ENCODE measurements at places on chromosomes 7 and 10.

DNA sequence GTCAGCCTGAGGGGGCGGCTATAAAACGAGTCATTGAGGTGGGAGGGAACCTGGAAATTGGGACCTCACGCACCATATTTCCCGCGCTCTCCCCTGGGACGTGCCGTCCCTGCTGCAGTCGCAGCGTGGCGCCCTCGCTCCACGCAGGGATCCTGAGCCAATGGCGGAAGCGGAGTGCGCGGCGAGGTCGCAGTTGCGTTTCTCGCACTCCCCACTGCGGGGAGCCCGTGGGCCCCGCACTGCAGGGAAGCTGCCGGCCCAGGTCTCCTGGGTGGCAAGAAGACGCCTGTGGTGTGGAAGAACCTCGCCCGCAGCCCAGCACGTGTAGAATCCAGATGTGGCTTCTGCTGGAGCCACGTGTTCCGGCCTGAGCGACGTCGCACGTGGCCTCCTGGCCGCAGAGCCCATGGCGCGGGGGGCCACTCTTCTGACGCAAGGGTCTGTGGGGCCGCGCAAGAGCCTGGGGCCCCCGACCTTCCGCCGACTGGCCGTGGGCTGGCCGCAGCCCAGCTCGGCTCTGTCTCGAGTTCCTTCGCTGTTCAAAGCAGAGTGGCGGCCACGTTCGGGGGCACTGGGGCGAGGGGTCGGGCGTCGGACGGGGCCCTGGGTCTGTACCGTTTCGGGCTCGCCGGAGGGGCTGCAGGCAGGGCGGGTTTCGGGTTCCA lies 26.4 kb downstream of the HIF1AN start:
- no peak for DNase-seq

- DNase-seq = no peak
These were observed 82.6 kb downstream of the CPEB3 start for GRCh38 chr10:92208157-92208720.

DNA sequence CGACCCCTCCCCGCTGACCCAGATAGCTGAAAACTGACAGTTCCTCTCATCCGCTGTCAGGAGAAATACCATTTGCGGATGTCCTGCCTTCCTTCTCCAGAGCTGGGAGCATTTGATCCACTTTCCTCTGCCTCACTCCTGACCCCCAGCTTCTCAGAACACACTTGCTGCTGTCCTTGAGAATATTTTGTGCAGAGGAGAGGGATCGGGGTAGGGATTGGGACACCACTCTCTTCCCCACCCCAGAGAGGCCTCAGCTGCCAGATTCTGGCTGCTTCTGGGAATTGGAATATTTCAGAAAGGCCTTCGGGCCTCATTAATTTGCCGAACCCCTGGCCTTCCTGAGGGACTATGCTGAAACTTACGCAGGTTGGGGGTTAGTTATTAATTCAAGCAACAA lies 97.0 kb downstream of the C10orf105 start:
- DNase-seq = no peak

GRCh38 chr10:12130237-12130872 lies 878 bp downstream of the SEC61A2 start:
- no peak for DNase-seq

DNA sequence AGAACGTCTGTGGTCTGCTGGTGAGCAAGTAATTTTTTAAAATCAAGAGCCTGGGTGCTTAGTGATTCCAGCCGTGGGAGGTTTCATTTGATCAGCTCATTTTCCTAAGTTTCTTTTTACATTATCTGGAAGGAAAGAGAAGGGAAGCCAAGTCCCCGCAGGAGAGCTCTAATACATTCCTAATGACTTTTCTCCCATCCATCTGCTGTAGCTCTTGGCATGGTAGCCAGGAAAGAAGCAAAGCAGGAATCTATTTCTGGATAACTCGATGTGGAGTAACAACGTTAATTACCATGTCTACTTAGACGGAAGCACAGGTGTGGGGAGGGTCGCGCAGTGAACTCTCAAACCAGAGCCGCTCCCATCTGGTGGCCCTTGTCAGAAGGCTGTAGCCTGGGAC lies 121.9 kb downstream of the PAXIP1 start:
- no peak for DNase-seq

GRCh38 chr10:86899670-86900276 lies 57.6 kb downstream of the MMRN2 start:
- DNase-seq = peak; percentile 29

DNA sequence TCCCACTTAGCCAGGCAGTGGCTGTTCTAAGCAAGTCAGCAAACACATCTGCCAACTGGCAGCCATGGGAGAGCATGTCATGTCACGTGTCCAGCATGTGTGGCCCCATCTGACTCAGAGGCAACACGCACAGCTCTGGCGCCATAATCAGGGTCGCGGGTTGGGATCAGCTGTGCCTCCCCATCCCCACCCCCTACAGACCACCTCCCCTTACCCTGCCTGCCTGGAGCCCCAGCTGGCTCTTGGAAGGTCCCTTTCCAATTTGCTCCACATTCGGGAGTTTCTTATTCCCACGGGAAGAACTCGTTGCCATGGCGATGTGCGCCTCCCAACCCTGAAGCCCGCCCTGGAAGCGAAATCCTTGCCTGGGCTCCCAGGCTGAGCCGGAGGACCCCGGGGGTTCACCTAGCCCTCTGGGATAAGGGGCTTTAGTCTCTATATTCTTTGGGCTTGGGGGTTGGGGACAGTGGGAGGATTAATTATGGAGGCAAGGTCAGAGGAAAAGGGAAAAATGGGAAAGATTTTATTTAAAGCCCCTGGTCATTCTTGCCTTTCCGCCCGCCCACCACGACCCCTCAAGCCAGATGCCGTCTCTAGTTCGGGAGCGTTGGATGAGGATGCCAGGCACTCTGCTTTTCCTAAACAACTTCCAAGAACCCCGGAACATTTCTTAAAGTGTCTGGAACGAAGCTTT lies 283.7 kb downstream of the ZEB1 start:
- peak; percentile 16 for DNase-seq

DNA sequence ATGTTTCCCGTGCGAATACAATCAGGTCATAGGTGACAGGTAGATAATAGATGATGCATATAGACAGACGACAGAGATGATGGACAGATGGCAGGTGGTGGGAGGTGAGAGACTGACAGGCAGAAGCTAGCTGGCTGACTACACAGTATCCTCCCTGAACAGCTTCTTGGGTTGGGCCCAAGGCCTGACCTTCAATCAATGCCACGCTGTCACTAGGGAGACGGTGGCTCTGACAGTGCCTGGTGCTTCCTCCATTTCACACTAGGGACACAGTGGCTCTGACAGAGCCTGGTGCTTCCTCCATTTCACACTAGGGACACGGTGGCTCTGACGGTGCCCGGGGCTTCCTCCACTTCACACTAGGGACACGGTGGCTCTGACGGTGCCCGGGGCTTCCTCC lies 200.1 kb downstream of the DIP2C start:
- no peak for DNase-seq

DNA sequence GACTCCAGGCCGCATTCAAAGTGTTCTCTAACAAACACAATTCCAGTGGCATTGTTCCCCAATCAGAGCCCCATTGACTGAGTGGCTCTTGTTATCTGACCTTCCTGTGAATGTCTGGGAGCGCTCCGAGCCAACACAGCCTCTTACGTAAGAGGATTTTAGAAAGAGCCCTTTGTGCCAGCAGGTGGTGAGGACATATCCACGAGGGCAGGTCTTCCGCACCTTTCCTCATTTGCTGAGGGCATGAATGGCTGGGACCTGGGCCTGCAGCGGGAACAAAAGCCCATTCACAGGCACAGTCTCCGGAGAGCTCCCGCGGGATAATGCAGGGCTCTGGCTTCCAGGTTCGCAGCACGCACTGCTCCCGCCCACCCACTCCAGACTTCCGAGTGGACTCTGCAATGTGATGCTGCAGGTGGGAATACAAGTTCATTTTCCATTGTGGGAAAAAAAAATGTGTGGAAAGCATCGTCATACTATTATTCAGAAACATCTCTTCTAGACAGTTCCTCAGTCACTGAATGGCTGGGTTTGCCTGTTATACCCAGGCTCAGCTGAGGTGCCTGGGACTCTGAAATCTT lies 295.0 kb upstream of the IGFBP3 start:
- DNase-seq = no peak

DNA sequence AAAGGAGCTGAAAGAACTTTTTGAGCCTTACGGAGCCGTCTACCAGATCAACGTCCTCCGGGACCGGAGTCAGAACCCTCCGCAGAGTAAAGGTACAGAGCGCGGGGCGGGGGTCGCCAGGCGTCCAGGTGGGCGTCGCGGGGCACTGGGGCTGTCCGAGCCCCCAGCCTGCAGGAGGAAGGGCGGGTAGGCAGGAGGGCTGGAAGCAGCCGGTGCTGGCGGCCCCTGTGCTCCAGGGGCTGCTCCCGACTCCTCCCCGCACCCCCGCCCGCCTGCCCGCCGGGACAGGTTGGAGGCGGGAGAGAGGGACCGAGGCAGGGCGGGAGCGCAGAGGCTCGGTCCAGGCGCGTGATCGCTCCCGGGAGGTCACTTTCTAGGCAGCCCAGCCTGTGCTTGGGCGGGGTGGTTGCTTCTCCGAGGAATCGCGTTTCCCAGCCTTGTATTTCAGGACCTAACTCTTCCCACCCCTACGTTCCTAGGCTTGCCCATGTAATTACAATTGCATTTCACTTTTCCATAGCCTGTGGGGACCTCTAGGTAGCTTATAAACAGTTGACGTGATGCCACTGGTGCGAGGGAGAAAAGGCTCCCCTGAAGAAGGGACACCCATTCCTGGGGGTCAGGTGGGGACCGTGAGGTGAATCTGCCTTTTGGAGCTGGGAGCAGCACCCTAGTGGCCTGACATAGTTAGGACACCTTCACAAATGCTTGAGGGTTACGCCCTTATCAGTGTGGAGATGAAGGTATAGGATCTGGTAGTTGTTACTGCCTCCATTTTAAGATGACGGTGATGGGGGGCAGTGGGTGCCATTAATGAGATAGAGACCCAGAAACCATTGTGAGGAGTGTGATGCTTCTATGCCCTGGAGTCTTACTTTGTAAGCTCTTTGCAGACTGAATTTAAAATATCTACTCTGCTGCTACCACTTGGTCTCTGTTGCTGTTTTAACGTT lies 148.2 kb downstream of the CELF2 start:
- no peak for DNase-seq

DNA sequence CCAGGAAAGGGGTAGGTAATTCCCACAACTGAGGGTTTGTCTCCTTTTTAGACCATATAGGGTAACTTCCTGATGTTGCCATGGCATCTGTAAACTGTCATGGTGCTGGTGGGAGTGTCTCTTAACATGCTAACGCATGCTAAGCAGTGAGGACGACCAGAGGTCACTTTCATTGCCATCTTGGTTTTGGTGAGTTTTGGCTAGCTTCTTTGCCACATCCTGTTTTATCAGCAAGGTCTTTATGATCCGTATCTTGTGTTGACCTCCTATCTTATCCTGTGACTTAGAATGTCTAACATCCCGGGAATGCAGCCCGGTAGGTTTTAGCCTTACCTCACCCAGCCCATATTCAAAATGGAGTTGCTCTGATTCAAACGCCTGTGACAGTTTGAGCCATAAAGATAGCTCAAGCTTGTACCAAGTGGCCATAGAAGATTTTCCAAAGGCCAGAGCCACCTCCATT lies 176.0 kb upstream of the NAMPT start:
- no peak for DNase-seq

DNA sequence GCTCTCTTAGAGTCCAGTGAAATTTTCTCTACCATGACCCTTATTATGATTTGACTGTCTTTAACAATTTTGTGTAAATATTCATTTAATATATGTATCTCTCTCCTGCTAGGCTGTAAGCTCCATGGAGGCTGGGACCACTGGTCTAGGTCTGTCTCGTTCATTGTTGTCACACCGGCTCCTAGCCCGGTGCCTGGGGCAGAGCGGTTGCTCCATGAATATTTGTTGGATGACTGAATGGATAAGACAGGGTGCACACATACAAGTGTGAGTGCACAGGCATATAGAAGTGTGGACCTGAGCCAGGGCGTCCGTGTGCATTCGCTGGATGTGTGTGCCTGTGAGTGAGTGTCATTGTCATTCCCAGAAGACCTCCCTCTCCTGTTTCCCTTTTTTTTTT lies 20.9 kb upstream of the LBX1 start:
- DNase-seq = no peak

DNA sequence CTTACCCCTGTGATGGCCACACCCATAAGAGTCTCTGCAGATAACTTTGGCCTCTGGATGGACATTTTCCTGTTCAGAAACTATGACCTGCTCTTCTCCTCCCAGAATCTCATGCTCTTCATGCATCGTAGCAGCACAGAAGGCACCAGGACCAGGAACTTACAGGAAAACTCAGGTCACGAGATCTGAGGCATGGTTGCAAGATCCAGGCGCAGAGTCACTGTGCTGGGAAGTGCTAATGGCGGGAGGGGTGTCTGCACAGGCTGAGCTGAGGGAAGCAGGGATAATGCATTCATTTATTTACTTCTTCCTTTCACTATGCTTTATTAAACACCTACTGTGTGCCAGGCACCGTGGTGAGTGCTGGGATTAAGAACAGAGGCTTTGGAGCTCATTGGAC lies 48.2 kb upstream of the LOXL4 start:
- no peak for DNase-seq

GRCh38 chr7:117716707-117717299 lies 156.4 kb downstream of the CTTNBP2 start:
- DNase-seq = no peak

DNA sequence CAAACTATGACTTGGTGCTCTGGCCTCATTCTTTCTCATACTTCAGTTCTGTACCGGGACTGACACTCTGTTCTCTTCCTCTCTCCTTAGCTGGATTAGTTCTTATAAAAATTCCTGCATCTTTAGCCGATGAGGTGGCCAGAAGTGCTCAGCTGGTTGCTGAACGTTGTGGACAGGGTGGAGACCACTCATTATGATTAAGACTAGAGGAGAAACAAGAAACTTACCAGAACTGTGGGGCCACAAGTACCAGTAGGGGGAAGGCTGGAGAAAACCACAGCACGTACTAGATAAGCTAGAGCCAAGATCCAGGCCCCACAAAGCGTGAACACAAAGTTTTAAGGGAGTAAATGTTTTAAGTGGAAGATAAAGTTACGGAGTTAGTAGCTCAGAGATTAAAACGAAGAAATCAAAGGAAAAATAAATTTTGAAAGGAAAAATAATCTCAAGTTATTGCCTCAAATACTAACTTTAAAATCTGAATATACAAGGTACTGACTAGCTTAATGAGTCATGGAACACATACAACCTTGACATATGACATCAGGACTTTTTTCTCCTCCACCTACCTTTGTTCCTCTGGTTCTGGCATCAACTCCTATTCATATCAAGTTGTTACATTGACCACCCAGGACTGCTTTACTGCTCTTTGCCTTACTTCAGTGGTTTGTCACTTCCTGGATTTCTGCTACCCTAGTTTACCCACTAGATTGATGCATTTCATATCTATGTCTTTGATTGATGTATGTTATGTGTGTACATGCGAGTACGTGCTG lies 469.0 kb downstream of the TFEC start:
- DNase-seq = no peak

- no peak for DNase-seq
These were observed 33.2 kb upstream of the CALU start for GRCh38 chr7:128705891-128706333.

GRCh38 chr10:5871596-5871995 lies 18.1 kb downstream of the ANKRD16 start:
- no peak for DNase-seq

- no peak for DNase-seq
These were observed 16.3 kb downstream of the ZMIZ2 start for GRCh38 chr7:44764665-44765578.

GRCh38 chr7:26684447-26684846 lies 179.9 kb downstream of the SKAP2 start:
- no peak for DNase-seq

- no peak for DNase-seq
These were observed 72.2 kb upstream of the IL6 start for GRCh38 chr7:22654831-22655230.

- DNase-seq = no peak
These were observed 100.5 kb downstream of the CYP26A1 start for GRCh38 chr10:93173967-93174845.

GRCh38 chr7:148717266-148717793 lies 18.6 kb downstream of the CUL1 start:
- DNase-seq = no peak
